Muscle of back (tissue), 13 donors: ENCODE measurements at places on chromosomes 5 and 9.

- DNase-seq: no peak
Measured at GRCh38 chr9:33097192-33097591, 20.7 kb upstream of the SMU1 start.

GRCh38 chr9:131008563-131008908 lies 438 bp upstream of the LAMC3 start:
- DNase-seq: no peak

DNA sequence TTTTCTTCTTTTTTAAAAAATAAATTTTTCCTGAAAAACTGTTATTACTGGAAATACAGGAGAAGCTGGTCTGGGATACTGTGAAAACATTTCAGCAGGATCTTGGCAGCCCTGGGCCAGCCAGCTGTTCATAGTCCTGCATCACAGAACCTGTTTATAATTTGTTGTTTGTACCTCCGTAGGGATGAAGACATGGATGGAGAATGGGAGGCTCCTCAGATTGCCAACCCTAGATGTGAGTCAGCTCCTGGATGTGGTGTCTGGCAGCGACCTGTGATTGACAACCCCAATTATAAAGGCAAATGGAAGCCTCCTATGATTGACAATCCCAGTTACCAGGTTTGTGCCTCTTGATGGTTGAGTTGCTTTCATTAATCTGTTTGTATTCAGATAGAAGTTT lies 12.4 kb upstream of the MAML1 start:
- no peak for DNase-seq

GRCh38 chr9:75960551-75960950 lies 70.1 kb downstream of the PCSK5 start:
- DNase-seq: peak; percentile 53

GRCh38 chr5:108606185-108606584 lies 141.5 kb upstream of the FER start:
- no peak for DNase-seq

DNA sequence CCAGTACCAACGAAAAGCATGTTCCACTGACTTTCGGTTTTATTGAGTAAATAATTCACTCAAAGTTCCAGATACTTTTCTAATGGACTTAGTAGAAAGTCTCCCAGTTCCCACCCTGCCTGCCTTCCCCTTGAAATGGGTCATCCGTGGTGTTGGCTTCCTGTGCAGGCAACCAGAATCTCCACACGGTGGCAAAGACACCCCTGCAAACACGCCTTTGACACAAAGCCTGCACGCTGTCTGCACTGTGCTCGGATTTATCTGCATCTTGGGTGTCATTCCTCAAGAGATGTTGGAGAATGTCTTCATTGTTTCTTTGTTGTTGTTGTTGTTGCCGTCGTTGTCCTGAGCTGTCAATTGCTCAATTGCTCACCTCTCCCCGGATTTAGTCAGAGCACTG lies 150.0 kb upstream of the IRX2 start:
- no peak for DNase-seq

DNA sequence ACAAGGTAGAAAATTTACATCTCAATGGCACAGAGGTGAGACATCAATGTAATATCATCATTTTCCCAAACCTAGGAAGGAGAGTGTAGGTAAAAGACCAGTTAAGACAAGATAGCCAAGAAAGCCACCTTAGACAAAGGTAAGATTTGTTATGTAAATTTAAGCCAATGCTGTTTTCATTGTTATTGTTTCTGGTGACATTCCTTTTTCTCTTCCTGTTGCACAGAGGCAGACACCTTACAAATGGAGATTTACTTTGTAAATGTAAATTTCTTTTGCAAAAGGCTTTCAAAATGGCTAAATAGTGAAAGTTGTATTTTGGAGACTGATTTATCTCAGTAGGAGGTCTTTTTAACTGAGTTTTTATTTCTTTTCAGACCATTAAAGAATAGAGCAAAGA lies 159.1 kb downstream of the YIPF5 start:
- DNase-seq: no peak

- peak; percentile 74 for DNase-seq
Measured at GRCh38 chr5:168699002-168699401, 119.8 kb upstream of the PANK3 start.

DNA sequence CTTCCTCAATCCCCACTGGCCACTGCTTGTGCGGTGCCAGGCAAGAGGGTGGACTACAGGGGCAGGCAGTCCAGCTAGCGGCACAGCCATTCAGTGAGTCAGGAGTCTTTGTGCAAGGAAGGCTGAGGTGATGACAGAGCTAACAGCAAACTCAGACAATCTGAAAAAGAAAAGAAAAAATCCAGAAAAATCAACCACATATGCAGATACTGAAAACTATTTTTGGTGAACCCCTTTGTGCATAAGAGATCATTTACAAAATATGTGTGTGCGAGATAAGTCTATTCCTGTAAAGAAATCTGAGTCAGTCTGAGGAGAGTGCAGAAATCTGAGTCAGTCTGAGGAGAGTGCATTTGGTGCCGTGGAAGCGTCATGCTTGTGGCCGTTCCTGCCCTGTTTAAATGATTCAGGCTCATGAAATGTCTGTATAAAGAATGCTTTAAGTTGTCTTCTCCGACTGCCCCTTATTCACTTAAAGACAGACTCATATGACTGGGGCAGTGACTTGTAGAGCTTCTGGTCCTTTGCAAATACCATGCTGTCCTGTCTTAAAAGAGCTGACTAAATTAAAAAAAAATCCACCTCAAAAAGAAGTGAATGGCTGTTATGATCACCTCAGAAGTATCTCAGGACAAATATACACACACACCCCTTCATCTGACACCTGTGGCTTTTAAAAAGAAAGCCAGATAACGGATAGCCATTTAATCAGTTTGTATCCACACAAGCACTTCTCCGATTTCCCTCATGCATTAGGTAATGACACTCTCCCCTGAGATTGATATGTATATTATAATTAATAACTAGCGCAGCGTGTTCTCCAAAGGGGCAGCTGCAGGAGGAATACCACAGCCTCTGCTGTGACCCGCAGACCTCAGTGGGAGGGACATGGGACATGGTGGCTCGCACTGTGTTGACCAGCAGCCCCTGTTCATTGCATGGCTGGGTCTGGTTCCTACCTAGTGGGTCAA lies 47.3 kb downstream of the TRIO start:
- peak; percentile 96 for DNase-seq

GRCh38 chr5:174093123-174093522 lies 47.6 kb downstream of the NSG2 start:
- DNase-seq: no peak

DNA sequence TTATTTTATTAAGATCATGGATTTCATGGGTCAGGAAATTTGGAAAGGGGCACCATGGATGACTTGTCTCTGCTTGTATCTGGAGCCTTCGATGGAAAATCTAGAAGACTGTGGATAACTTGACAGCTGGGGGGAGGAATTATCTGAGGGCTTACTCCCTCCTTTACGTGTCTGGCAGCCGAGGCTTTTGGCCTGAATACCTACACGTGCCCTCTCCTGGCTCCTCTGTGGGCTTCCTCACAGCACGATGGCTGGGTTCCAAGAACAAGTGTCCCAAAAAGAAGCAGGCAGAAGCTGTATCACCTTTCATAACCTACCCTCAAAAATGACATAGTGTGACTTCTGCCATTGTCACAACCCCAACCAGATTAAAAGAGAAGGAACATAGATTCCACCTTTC lies 228.9 kb downstream of the GRIA1 start:
- no peak for DNase-seq

DNA sequence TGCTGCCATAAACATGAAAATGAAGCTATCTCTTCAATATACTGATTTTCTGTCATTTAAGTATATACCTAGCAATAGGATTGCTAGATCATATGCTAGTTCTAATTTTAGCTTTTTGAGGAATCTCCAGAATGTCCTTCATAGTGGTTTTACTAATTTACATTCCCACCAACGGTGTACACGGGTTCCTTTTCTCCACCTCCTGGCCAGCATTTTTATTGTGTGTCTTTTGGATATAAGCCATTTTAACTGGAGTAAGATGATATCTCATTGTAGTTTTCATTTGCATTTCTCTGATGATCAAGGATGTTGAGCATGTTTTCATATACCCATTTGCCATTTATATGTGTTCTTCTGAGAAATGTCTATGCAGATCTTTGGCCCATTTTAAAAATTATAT lies 446.5 kb downstream of the GABRG2 start:
- no peak for DNase-seq

- DNase-seq: no peak
Measured at GRCh38 chr9:2963307-2963706, 119.4 kb upstream of the PUM3 start.

- DNase-seq: peak; percentile 75
Measured at GRCh38 chr5:80109646-80110478, 74.7 kb downstream of the THBS4 start.

DNA sequence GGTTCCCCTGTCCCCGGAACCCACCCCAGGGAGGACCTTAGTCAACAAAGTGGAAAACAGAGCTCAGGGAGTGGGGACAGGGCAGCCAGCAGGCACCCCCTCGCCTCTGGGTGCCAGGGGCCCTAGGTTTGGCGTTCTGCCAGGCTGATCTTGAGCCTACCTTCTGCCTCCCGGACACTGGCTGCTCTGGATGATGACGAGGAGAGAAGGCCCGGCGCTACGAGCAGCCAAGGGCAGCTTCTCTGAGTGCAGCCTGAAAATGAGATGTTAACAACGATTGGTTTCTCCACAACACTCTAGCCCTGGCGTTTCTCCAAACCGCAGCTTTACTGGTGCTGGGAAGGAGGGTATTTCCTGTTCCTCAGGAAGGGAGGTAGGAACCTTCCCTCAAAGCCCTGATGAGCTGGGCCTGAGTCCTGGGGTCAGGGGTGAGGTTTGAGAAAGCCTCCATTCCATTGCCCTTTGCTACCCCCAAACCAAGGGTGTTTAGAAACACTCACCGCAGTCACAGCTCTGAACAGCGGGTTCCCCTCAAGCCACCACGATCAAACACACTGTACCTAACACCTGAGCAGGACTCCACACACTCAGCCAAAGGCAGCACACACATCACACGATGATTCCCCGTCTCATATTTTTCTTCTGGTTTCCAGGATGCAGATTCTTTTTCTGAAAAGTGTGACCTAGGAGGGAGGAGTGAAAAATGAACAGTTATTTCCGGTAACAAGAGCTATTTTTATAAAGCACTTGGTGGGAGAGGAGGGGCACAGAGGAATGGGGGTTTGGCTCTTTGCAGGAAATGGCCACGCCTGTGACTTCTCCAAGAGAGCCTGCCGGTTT lies at the start of gene STING1:
STING1 (minus strand) TSS at position 709 of the 840 bp plus-strand sequence. CDS start 1,054 bp downstream, outside the sequence.
- DNase-seq: peak; percentile 89

- peak; percentile 1 for DNase-seq
Measured at GRCh38 chr9:78994471-78994870, 577.3 kb upstream of the TLE4 start.

- peak; percentile 94 for DNase-seq
Measured at GRCh38 chr9:88236511-88237478, 98.5 kb upstream of the SPATA31C2 start.
